Neural progenitor cell (in vitro differentiated cells): ENCODE measurements at places on chromosomes 3 and 15. TPM values are rescaled to one million over a fixed set of nuclear protein-coding genes. Genes with fewer than 3 reads are reported as not detected.

CLCN2 gene
- 16.5 and 38.2 TPM in 2 replicates for total RNA-seq

P2RY13 gene
- not detected in 2 replicates for total RNA-seq

SECISBP2L gene
- total RNA-seq: 30.3 and 44.0 TPM in 2 replicates

ZFYVE19 gene
- total RNA-seq: 19.3 and 20.2 TPM in 2 replicates

ZNF35 gene
- total RNA-seq: 23.4 and 29.8 TPM in 2 replicates

HEG1 gene
- 11.4 and 16.4 TPM in 2 replicates for total RNA-seq

PLSCR4 gene
- 0.71 and 1.0 TPM in 2 replicates for total RNA-seq

SERINC4 gene
- total RNA-seq: 0.50 TPM in 1 of 2 replicates, not detected in the other

TMEM212 gene
- not detected in 2 replicates for total RNA-seq

MAGI1 gene
- total RNA-seq: 40.6 and 48.4 TPM in 2 replicates

SYNPR gene
- total RNA-seq: 0.30 and 0.59 TPM in 2 replicates

- DNase-seq: no peak
Measured at GRCh38 chr15:69522361-69522760, 69.7 kb downstream of the RPLP1 start.

GRCh38 chr15:96804754-96805153, 474.3 kb downstream of the NR2F2 start:
- no peak for DNase-seq

DNA sequence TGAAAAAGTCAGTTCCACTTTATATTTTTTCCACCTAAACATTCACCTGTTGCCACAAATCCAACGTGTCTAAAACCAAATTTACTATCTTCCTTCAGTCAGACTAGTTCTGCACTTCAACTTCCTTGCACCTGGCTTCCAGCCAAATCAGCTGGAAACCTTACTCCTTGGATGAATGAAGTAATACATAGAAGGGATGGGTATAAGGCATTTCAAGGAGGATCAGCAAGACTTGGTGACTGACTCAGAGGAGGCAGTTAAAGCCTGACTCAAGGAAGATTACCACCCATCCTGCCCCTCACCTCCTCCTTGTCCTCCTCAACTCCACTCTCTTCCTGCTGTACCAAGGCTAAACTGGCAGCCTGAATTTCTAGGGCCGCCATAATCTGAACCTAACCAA, 37.1 kb downstream of the QTRT2 start:
- DNase-seq: no peak

DNA sequence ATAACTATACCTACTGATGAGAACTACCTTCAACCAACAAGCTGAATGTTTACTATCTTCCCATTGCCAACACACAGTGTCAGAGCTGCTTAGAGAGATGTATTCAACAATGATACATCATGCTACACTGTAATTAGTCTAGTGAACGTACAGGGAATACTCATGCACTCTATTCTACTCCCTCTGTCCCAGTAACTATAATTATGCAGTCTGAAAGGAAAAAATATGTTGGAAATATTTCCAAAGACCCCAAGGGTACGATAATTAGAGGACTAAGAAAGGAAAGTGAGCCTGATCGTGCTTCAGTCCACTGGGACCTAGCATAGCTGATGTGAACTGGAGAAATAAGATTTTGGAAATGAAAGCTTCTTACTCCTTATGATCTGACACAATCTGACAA, 36.9 kb upstream of the FSIP1 start:
- no peak for DNase-seq

- DNase-seq: peak; percentile 4
Measured at GRCh38 chr15:22989576-22990477, 9.7 kb upstream of the CYFIP1 start.

GRCh38 chr15:96369825-96370621, 39.5 kb downstream of the NR2F2 start:
- DNase-seq: peak; percentile 39

DNA sequence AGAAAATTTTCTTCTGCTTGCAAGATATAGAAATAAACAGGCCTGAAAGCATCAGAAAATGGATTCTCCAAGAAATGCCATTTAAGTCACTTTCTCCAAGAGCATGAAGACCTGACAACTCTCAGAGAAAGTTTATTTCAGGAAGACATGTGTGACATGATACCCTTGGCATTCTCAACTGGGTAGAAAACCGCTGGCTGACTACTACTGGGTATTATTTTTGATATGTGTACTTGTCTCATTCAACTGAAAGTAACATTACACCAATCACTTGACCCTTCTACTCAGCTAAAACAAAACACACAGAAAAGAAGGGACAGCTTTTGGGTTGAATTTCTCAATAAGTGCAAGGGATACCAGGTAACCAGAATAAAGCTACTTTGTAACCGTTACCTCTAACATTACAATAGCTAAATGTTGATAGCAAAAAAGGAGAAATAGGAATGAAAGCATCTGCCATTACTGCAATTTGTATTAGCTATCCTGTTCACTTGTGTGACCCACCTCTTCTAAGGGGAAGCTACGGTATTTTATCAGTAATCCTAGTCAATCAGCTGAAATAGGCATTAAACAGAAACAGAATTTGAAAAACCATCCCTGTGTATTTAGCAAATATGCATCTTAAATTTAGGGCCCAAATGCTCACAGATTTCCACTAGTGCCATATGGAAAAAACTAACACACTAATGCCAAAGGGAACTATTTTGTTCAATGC, 7.3 kb downstream of the TRA2B start:
- DNase-seq: no peak

DNA sequence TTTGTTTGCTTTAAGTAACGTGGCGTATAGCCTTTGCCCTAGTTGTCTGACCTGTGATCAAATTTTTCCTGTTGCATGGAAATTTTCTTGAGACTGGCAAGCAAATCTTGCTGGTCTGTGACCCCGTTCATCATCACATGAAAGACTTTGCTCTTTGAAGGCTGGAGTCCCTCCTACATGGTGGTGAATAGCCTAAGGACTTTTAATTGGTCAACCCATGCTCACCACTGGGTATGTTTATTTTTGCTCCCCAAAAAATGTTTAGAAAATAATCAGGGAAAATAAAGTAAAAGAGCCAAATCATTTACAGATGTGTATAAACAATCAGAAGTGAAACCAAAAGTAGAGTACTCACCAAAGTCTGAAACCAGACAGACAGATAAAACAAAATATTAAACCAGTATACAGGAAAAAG, 1075.3 kb upstream of the ALCAM start:
- peak; percentile 3 for DNase-seq

- DNase-seq: no peak
Measured at GRCh38 chr3:6147883-6148282, 713.0 kb upstream of the GRM7 start.

GRCh38 chr3:176861137-176861536, 336.1 kb downstream of the TBL1XR1 start:
- DNase-seq: no peak

GRCh38 chr15:64044300-64045100, 1.8 kb downstream of the DAPK2 start:
- DNase-seq: no peak

DNA sequence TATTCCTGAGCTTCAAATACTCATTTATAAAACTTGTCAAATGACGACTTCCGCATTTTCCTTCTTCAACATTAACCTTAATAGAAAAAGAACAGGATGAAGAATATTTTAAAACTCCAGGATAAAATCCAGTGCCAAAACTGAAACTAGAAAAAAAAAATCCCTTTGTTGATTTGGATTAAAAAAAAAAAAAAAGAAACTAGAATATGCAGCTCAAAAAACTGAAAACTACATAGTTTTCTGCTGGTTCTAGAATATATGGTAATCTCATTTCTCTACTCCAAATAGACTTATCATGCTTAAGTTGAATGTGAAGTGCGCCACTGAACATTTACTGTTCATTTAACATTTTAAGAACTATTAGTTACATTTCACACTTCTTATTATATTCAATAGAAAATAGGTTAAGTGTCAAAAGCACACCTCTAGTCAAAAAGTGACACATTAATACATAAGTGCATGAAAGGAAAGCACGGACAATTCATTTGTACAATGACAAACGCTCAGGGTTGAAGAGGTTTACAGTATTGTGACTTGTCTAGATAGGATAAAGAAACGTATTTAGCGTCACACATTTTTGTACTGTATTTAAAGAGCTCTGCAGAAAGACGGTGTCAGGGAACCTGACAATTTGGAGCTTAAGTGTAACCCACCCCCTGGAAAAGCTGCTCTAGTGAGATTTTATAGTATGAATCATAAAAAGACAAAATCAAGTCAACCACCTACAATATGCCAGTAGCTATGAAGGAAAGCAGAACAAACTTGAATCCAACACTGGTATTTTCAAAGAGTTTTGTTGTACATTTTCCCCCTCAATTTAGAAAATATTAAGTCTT, 5.8 kb downstream of the TRA2B start:
- no peak for DNase-seq

DNA sequence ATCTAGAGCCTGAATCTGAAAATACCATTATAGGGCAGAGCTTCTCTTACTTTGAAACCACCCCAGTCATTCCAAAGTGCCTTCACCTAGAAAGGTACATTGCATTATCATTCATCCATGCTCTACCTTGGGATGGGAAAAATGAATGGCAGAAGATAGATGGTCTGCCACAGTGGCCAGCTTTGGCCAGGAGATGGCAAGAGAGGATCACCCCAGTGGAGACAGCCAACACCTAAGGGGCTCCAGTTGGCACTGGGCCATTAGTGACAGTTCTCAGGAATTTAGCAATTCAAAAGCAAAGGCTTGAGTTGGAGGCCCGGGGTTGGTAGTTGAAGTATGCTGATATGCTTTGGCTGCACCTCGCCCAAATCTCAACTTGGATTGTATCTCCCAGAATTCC, 253.6 kb upstream of the MRPL3 start:
- no peak for DNase-seq

DNA sequence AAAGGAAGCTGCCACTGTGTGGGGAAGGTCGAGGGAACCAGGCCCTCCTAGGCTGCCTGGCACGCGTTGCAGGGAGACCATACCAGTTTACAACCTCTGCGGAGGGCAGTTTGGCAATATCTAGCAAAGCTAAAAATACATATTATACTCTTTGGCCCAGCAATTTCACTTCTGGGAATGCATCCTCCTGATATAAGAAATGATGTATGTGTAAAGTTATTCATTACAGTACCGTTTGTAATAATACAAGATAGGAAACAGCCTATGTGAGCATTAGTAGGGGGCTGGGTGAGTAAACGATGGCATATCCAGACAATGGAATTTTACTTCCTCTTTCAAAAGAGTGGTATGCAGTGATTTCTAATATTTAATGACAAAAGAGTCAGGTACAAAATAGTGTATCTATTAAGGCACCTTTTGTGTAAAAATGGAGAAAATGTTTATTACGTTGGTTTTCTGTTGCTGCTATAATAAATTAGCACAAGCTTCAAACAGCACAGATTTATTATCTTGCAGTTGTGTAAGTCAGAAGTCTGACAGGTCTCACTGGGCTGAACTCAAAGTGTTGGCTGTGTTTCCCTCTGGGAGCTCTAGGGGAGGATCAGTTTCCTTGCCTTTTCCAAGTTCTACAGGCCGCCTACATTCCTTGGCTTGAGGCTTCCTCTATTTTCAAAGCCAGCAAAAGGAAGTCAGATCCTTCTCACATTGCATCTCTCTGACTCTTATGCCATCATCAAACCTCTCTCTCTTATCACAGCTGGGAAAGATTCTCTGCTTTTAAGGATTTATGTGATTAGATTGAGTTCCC, 9.0 kb downstream of the APOD start:
- DNase-seq: no peak

- DNase-seq: no peak
Measured at GRCh38 chr3:151410891-151411559, 26.5 kb upstream of the P2RY12 start.

DNA sequence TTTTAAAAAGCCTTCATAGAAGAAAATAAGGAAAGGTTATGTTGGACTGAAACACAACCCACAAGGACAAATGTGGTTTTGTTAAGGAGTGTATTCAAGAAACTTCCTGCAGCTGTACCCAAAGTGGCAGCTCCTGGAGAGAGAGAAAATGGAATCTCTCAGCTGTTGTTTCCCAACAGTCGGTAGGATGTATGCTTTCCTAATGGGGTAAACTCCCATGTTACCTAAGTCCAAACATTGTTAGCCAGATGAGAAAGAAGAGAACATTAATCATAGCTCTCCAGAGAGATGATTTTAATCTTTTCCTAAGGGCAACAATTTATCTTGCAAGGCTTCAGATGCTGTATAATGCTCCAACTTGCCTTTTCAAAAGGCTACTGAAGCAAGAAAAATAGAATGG, 22.6 kb upstream of the TEX9 start:
- DNase-seq: no peak

GRCh38 chr3:147412261-147412916, 3.2 kb downstream of the ZIC1 start:
- DNase-seq: peak; percentile 73

GRCh38 chr3:50154840-50155490, at the start of gene SEMA3F:
SEMA3F (plus strand) TSS chr3:50155324; CDS start chr3:50159623, 4,299 bp downstream.
- DNase-seq: peak; percentile 93

DNA sequence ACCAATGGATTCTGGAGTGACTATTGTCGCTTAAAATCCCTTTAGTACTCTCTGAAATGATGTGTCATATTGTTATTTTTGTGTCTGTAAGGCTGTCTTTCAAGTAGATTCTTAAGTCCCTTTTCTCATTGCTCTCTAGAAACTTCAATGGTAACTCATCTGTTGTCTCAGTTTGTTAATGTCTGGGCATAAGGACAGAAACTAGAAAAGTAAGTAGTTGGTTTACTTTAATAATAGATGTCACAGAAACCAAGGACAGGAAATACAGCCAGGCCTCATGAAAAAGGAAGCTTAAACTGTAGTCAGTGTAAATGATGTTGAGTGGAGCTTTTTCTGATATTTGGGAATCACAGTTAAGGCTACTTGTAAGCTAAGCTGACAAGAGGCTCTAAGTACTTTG, 730.2 kb upstream of the DPPA4 start:
- DNase-seq: no peak

DNA sequence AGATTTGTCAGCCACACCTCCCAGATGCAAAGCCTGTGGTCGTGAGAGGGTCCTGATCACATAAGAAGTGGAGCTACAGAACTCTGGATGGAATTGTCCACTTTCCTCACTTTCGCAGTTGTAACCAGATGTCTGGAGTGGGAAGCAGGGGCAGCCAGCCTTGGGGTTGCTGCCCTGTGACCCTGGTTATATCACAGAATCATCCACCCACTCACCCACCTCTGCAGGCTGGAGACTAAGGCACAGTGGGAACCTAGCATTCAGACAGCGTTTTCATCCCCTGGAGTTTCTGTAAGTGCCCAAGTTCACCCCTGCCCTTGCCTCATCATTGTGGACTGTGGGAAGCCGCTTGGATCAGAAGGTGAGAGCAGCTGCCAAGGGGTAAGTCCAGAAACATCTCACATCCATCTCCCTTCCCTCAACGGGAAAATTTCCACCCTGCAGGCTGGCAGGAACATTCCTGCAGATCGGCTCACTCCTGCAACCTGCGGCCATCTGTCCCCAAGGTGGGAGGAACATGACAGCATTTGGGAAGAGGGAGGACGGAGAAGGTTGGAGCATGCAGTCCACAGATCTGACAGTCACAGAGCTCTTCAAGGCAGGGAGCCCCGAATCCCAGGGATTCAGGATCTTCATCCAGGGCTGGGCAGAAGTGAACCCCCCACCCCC, 2.9 kb upstream of the IQSEC1 start:
- DNase-seq: no peak

GRCh38 chr3:6770397-6770690, 90.6 kb upstream of the GRM7 start:
- DNase-seq: no peak

DNA sequence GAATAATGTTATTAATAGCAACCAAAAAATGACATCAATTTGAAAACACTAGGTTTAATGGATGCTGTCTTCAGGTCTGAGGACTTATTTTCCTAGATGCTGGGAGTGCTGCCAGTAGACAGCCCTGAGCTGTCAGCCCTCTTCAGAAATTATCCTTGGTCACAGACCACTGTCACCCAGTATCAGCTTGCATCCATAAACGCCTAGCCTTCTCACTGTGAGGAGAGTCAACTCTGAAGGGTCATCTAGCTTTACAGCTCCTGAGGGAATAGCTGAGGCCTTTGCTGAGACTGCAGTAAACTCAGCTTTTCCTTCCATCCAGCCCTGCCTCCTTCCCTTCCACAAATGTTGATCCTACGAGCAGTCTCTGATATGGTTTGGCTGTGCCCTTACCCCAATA, 19.4 kb upstream of the MNS1 start:
- DNase-seq: no peak
